ENCODE measurements at places on chromosomes 2 and 18.

DNA sequence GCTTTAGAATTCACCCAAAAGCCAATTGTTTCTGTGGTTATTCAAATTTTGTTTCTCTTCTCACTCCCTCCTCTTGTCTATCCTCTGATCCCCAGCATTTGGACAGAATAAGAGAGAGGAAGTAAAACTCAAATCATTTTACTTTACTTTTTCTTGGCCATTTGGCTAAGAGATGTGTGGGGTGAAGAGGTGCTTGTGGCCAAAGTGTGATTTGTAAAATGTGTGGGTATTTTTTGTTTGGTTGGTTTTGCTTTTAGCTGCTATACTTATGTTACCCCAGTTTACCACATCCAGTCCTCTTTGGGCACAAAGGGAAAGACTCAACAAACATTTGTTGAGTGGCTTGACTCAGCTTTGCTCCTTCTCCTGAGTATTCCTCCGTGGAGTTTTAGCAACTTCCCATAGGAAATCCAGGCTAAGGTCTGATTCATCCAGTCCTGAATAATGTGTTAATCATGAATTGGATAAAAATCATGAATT lies 109.1 kb upstream of the CYP1B1 start:
- no peak for DNase-seq

GRCh38 chr2:55961318-55961911 lies 37.8 kb upstream of the EFEMP1 start:
- DNase-seq = peak; percentile 10

GRCh38 chr18:69871363-69871762 lies 76.3 kb downstream of the CD226 start:
- no peak for DNase-seq

GRCh38 chr2:69767034-69767433 lies 25.1 kb downstream of the ANXA4 start:
- DNase-seq = no peak

- no peak for DNase-seq
Observed at GRCh38 chr2:96842600-96842999, 1.2 kb downstream of the ANKRD23 start.

DNA sequence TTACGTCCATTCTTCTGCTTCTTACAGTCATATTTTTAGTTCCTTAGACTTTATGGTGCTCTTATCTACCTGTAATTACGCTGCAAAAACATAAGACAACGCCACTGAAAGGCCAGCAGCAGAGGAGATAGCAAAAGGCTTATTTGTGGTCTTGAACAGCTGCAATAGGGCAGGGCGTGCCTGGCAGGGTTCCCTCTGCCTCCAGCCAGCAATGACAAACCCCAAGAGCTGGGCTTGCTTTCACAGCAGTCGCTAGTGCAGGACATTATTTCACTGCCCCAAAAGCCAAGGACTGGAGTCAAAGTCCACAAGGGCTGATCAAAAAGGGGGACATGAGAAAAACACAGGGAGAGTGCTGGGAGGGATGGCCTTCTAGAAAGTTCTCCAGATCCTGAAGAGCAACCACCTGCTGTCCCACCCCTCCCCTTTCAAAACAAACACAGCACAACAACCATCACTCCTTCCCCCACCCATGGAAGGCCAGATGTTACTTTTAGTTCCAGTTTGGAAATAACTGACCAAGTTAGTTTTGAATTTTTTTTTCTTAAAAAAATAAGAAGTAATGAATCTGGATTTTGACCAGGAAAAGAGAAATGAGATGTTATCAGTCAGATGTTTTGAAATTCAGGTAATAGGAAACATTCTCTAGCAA lies 127.8 kb downstream of the RBMS1 start:
- DNase-seq = no peak

- no peak for DNase-seq
Observed at GRCh38 chr2:173750353-173750801, 214.8 kb downstream of the SP3 start.

DNA sequence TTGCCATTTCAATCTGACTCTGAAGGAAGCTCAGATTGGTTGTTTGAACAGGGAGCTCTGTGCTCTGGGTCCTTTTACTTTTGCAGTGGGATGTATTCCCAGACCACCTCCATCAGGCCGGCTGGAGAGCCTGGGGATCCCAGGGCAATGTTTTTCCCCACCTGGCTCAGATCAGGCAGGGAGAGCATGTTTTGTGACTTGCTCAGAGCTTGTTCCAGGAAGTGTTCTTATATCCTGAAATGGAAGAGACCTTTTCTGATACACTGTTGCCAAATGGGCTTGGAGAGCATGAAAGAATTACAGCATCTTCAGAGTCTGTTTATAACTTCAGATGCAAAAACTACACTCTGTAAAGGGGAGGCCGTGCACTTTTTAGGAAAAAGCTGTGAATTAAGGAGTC lies 56.0 kb downstream of the LIPG start:
- DNase-seq = no peak

DNA sequence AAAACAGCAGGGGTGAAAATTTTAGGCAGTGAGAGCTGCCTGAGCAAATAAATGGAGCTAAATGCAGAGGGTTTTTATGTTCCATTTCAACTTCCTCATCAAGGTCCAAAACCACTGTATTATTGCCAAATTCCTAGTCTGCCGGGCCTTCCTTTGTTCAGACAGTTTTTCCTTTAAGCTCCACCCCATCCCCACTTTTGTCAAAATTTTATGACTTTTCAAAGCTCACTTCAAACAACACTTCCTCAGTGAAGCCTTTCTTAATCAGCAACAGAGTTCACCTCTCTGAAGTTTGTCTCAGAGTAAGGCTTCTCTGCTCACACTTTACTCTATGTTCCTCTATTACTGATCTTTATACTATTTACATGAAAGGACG lies 81.3 kb downstream of the CERKL start:
- no peak for DNase-seq

- no peak for DNase-seq
Observed at GRCh38 chr2:218152777-218153176, 14.0 kb downstream of the CXCR1 start.

DNA sequence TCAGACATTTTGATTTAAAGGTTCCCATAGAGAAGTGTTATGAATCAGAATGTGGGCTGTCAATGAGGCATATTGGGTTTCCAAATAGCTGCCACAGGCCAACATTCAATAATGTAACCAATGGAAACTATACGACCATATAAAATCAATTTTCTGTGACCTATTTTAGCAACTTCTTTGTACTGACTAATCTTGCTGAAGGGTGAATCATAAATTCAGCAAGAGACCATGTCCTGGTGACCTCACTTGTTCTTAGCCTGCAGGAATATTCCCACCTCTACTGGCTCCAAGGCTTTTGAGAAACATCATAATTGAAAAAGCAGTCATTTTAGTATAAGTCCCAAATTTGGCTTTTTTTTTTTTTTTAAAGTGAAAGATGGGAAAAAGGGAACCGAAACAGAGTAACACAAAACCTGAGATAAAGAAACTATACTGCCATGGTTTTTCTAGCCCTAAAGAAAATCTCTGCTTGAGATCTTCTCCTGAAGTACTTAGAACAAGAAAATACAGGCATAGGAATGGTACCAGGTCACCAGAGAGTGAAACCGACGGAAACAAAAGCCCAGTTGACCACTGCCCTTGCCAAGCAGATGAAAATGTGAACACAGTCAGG lies 32.1 kb downstream of the PLEKHM3 start:
- no peak for DNase-seq

- DNase-seq = no peak
Observed at GRCh38 chr2:62091471-62091870, 104.4 kb upstream of the B3GNT2 start.

- DNase-seq = no peak
Observed at GRCh38 chr2:105858868-105859693, 114.4 kb downstream of the NCK2 start.

DNA sequence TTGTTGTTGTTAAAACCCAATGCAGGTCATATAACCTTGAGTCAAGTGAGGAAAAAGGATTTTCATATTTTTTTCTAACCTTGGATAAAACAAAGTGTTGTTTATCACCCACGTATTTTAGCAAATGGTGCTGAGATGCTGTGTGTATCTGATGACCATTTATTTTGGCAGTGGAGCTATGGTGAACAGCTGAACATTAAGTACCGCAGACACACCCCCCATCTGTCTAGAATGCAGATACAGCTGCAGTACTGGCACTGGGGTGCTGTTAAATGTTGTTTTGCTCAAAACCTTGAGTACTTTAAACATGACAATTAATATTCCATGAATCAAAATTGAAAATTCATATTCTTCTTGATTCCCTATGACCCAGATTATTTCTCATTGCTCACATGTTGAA lies 773.3 kb upstream of the SLC39A10 start:
- no peak for DNase-seq

- DNase-seq = peak; percentile 41
Observed at GRCh38 chr2:224284134-224284946, 117.6 kb downstream of the FAM124B start.

GRCh38 chr2:140654565-140654964 lies 1476.3 kb downstream of the LRP1B start:
- no peak for DNase-seq

DNA sequence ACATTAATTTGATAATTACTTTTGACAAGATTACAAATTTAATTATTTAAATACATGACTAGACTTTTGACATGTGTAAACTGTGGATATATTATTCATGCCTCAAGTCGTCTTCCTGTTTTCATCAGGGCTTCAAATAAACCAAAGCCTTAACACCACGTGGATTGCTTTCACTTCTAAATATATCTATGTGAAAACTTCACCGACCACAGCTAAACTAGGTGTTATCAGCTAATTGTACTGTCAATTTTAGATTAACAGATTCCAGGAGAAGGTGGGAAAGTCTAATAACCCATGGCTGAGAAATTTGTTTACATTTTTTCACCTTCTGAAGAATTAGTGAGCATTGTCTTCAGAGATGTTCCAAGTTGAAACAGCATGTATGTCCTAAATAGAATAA lies 494.7 kb upstream of the FAM98A start:
- DNase-seq = no peak

DNA sequence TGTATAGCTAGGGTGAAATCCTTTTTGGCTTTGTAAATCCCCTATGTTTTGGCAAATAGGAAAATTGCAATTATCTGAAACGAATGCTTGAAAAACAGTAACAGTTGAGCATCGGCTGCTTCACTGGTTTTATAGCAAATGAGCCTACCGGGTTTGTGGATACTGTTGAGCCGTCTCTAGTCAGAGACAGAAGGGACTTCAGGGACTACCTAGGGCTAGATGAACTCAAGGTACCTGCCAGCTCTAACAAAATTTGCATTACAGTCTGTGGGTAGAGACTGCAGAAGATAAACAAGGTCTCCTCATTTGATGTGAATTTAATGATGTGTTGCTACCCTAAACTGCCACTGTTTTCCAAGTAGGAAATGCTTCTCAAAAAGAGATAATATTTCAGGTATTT lies 101.1 kb downstream of the EML6 start:
- no peak for DNase-seq

DNA sequence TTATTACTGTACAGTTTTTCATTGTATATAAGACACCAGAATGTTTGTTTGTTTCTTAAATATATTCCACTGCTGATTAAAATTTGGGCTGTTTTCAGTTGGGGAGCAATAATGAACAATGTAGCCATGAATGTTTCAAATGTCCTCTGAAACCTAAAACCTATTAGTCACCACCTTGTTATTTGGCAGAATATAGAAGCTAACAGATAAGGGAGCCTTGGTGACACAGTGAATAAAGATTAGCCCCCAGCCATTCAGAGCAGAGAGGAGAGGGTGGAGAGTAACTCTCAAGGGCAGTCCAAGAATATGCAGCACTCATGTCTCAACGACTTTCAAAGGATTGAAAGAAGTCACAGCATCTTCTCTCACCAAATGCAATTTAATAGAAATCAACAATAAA lies 43.1 kb upstream of the ATP8B1 start:
- DNase-seq = no peak

DNA sequence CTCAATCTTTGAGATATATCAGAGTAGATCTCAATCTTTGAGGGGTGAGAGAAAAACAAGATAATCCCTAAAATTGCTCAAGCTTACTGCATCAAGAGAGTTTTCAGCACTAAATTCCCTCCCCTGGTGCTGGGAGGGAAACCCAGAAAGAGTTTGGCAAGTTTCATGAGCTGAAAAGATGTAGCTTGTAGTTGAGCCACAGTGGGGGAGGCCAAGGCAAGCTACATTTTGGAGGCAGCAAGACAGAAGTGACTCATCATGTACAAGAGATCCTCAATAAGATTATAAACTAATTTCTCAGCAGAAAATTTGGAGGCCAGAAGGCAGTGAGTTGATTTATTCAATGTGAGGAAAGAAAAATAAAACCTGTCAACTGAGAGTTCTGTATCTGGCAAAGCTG lies 308.2 kb downstream of the PIEZO2 start:
- DNase-seq = no peak

- DNase-seq = no peak
Observed at GRCh38 chr2:118294063-118294462, 205.8 kb downstream of the INSIG2 start.

GRCh38 chr2:112520234-112520783 lies 22.0 kb upstream of the POLR1B start:
- no peak for DNase-seq

DNA sequence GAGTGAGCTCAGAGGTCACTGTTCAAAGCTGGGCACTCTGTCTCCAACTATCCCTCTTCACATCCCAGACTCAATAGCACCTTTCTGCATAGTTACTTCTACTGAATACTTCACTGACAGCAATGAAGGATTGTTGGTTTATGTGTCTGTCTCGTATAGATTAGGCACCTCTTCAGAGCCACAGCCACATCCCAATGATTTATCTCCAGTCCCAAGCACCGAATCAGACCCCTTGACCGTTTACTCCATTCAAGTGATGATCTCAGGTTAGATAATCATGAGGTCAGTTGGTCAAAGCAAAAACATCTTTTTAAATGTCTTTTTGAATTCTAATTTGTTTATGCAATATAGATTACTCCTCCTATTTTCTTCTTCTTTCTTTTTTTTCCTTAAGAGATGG lies 14.7 kb downstream of the NEDD4L start:
- DNase-seq = no peak

DNA sequence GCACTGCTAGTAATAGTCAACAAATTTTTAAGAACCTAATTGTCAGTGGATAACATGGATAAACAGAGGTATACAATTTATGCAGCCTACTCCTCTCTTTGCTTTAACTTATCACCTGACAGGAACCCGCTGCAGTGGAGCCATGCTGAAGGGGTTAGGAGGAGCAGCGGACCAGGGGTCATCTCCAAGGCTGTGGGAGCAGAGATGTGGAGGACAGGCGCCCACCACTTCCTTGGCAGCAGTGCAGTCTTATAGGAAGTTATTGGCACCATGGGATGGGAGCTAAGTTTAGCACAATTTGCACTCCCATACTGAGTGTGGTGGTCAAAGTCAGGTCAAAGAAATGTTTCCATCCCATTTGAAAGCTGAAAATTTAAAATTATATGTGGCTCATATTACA lies 35.6 kb downstream of the HDLBP start:
- DNase-seq = no peak

Data from DMS153 (cell line).